Stimulated activated CD4-positive, alpha-beta T cell treated with anti-CD3 and anti-CD28 coated beads, Interleukin-4, amount 100 ng/mL, for 4 hours (primary cell): ENCODE measurements at places on chromosomes 4 and X.

- DNase-seq, result no peak
Measured at GRCh38 chr4:127555106-127555505, 77.7 kb upstream of the INTU start.

- no peak for DNase-seq
Measured at GRCh38 chr4:102687982-102688433, 72.8 kb downstream of the MANBA start.

GRCh38 chr4:108902769-108903168 is 139.9 kb upstream of the ETNPPL start:
- no peak for DNase-seq

DNA sequence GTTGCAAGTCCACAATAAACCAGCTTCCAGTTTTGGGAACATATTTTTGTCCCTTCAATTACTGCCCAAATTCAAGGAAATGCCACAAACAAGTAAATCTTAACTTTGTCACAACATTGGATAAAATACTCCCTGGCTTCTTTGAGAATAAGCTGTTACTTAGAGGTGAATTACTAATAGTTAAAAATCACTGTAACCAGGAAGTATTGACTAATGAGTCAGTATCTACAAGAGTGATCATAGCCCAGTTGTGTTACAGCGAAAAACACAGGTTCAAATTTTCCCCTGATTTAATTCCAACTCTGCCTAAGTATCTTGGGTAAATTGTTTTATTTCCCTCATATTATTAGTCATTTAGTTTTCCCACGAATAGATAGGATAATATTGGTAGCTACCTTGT is 291.2 kb upstream of the PPARGC1A start:
- no peak for DNase-seq

DNA sequence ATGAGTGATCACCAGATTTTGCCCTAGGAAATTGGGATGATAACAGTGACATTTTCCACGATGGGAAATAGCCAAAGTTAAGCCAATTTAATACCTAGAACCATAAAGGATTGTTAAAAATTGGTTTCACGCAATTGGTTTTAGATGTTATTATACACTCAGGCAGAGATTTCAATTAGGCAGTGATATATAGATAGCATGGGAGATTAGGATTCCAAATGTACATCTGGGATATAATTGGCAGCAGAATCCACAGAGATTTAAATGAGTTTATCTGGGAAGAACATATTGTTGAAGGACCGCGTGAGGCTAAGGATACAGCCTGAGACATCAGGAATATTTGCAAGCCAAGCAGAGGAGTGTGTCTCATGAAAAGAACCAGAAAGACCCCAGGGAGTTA is 351.6 kb downstream of the GPM6A start:
- no peak for DNase-seq

DNA sequence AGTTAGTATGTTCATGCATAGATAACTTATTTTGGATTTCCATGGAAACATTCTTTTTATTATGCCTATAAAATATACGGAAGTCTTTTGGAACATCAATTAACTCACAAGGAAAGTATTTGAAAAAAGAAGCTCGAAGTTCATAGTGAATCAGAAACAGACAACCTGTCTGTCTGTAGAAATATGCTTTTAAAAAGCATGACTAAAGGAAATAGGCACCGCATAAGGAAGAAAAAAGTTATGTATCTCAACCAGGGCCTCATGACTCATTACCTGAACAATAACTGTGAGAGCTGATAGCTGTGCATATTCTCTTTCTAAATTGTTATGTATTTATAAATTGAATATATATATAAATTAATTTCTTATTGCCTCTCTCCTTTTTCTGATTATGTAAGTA is 324.1 kb downstream of the TLL1 start:
- no peak for DNase-seq

GRCh38 chr4:161010227-161010626 is 1153.6 kb downstream of the FSTL5 start:
- DNase-seq, result no peak

- DNase-seq, result no peak
Measured at GRCh38 chr4:128601991-128602695, 207.4 kb upstream of the JADE1 start.

GRCh38 chr4:27058819-27059406 is 198.3 kb downstream of the STIM2 start:
- no peak for DNase-seq

DNA sequence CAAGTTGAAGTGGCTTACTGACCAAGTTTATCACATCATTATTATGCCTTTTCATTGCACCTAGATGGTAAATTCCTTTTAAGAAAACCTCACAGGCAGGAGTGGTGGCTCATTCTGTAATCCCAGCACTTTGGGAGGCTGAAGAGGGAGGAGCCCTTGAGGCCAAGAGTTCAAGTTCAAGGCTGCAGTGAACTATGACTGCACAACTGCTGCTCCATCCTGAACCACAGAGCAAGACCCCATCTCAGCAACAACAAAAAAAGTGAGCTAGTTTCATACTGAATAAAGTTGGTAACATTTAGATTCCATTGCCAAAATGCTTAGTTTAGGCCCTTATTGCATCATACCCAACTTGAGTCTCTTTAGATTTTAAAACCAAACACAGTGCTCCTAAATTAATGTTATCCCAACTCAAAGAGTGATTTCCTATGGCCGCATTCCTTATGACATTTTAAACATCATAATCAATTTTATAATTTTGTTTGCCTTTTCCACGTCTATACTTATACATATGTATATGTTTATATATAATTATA is 36.0 kb downstream of the PDS5A start:
- DNase-seq, result no peak

GRCh38 chrX:10750581-10750980 is 130.2 kb upstream of the MID1 start:
- DNase-seq, result no peak

- DNase-seq, result no peak
Measured at GRCh38 chr4:48604041-48604440, 114.0 kb downstream of the ZAR1 start.

DNA sequence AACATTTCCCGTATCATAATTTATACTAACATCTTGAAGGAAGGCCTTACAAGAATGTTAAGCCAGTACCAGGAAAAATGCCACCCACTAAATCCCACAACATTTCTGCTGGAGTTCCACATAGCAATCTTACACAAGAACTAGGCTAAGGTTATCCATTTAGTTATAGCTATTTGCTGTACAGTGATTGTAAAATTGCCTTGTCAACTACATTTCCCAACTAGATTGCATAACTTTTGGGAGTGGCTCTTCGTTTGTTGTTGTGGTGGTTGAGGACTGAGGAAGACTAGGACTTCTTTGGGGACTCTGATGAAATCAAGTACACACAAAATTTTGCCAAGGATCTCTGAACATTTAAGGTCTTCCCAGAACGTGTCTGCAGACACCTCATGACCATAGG is 8.0 kb downstream of the IBSP start:
- DNase-seq, result no peak

DNA sequence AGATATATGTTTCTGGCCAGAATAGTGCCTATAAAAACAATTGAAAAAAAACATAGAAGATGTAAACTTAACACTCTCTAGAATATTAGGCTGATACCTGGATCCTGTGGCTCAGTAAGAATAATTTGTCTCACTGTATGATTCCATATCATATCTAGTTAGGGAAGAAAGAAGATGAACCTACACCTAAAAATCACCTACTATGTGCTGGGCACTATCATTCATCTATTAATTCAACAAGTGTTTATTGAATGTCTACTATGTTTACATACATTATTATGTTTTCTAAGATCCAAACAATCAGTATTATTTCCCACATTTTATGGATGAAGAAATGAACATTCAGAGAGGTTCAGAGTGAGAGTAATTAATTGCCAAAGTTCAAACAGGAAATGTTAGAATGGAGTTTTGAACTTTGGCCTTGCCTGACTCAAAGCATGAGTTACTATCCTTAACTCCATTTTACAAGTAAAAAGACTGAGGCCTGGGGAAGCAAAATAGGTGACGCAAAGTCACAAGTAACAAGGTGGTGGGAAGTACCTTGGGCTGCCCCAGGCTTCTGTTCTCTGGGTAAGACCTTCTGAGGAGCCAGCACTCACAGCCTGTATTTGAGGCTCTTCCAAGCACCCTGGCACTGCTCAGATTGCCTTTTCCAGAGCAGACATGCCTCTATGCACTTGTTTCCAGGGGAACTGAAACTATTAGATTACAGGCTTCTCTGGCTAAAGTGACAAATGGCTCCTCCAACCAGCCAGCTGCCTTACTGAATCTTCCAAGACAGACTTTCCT is 111.1 kb upstream of the ACSL4 start:
- no peak for DNase-seq

- DNase-seq, result no peak
Measured at GRCh38 chr4:60724623-60725022, 475.5 kb upstream of the ADGRL3 start.

DNA sequence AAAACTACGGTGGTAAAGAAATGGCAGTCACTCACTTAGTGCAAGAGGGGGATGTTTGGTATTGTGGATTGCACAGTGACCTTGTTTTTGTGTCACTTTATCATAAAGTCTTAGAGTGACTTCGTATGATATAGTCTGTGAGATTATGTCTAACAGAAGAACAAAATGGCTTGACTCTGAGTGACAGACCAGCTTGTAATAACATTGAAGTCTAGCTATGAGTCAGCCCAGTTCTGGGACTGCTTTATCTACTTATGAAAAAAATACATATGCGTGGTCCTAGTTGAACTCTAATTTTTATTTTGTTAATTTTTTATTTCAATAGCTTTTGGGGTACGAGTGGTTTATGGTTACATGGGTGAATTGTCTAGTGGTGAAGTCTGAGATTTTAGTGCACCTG is 20.0 kb downstream of the DCLK2 start:
- no peak for DNase-seq

DNA sequence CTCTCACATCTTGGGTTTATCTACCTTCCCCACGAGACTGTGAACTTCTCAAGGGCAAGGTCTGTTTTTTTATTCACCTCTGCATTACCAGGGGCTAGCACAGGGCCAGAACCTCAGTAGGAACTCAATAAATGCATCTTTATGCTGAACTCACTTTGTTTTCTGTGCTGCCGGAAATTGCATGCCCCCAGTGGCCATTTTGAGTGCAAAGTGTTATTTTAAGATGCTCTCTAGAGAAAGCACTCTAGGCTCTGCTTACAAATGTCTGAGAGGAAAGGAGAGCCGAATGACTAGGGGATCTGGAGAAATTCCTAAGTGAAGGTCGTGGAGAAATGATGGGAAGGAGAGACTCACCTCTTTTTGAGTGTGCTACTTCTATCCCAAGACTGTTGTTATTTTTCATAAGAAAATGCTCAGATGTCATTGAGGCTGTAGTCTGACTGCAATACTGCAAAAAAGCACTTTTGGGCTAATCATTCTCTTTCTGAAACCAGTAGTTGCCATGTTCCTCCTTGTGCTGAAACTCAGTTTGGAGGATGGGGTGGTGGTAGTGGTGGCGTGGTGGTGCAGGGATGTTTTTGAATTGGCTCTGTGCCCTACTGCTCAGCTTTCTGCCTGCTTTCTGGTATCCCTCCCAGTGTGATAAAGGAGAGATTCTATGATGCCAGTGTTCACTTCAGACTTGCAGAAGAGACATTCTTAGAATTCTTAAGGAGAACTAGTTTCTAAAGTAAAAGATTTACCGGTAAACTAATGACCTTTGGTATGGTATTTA is 41.3 kb downstream of the DOCK11 start:
- no peak for DNase-seq

DNA sequence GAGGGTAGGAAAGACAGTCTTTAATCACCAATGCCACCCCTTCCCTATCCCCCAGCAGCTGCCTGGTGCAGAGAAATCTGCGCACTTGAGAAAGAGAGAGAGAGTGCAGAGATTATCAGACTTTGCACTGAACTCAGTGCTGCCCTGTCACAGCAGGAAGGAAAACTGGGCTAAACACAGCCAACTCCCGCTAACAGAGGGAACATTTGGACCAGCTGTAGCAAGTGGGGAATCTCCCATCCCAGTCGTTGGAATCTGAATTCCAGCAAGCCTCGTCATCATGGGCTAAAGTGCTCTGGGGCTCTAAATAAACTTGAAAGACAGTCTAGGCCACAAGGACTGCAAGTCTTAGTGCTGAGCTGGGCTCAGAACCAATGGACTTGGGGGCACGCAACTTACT is 168.7 kb downstream of the DLG3 start:
- no peak for DNase-seq

DNA sequence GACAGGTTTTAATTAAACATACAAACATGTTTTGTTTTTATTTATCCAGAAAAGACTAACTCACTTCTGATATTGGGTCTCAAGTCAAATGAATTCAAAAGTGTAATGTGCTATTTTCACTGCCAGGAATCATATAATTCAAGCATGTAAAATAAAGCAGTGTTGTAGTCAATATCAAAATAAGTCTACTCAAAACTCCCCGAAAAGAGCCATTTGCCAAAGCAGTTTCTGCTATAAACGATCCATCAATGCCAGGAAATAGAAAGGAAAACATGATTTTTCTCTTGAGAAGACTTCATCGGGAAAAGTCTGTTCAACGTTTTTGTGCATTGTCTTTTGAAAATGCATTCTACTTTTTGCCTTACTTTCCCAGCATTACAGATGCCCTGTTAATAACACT is 633.3 kb downstream of the FAT4 start:
- no peak for DNase-seq

DNA sequence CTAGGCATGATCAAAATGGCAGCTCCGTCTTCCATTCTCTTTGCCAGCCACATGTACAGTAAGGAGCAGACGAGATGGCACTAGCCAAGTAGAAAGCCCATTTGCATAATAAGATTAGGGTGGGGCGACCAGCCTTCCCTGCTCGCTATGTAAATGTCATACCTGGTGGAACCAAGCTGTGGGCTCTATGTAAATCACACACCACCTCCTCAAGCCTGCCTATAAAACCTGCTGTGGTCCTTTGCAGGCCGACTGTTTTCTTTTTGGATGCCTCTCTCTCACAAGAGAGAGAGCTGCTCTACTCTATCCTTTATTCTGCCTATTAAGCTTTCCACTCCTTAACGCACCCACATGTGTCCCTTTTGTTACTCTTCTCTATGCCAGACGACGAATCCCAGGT is 1472.7 kb downstream of the ARAP2 start:
- no peak for DNase-seq

- DNase-seq, result no peak
Measured at GRCh38 chr4:184953421-184953945, 64.8 kb upstream of the HELT start.

GRCh38 chr4:78653655-78654054 is 102.1 kb downstream of the ANXA3 start:
- DNase-seq, result no peak

DNA sequence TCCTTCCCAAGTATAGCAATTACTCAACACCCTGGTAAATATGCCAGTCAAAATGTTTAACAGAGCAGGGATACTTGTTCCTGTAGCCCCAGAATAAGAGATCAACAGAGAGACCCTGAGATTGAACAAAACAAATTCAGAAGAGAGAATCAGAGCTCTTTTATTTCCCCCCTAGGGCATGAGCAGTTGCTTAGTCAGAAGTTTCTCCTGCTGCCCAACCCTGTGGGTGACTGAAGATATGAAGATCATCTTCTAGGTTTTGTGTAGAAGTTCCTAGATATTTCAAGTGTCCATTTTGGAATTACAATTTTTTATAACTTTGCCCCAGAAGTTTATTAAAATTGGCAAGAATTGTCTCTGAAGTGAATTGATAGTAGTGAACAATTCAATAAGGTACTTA is 59.1 kb upstream of the RXFP1 start:
- DNase-seq, result no peak

- no peak for DNase-seq
Measured at GRCh38 chr4:177349191-177349590, 39.5 kb downstream of the NEIL3 start.
